ENCODE measurements at places on chromosomes 4 and X.

DNA sequence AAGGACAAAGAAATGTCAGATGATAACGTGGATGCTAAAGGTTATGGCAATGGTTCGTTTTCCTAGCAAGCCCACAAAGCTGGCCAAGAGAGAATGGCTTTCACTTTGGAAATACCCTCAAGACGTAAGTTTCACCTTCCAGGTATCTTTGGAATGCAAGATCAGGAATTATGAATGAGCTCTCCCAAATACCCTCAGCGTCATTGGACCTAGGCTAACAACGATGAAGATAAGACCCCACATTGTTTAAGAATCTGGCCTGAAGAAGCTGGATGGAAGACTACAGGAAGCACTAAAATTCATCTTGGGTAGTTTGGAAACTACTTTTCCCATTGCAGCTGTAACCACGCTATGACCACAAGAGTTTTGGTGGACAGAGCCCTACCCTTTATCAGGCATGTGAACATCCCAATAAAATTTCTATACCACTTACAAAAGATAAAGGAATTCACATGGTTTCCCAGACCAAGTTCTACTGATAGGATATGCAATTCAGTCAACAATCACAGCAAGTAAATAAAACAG, 111.9 kb downstream of the KDR start:
- no peak for DNase-seq

- no peak for DNase-seq
Observed at GRCh38 chrX:118495958-118496762, 545 bp downstream of the DOCK11 start.

GRCh38 chr4:140019619-140020347, 134.2 kb downstream of the MAML3 start:
- no peak for DNase-seq

DNA sequence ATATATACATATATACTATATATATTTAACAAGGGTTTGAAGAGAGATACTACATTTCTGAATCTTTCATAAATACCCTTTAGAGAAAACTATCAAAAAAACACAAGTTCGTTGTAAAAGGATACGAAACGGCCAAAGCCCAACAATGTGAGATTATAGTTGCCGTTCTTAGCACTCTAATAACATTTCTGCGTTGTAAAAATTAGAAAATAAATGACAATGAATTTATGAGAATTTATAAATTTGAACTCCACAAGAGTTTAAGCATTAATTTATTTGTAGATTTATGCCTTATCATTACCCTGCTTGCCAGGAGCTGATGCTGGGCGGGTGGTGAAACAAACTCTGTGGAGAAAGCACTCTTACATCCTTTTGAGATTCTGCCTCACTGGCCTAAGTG, 1.1 kb downstream of the WDR17 start:
- no peak for DNase-seq

DNA sequence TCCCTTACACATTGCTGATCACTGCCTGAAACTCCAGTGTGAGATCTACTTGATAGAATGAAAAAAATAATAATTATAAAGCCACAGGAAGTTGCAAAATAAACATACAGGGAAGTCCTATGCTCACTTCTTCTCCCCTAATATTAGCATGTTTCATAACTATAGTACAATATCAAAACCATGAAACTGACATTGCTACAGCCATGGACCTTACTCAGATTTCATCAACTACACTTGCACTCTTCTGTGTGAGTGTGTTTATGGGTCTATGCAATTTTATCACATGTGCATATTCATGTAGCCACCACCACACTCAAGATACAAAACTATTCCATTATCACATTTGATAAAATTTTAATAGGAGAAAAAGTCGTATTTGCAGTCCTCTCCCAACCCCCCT, 57.3 kb downstream of the SPINK2 start:
- DNase-seq = no peak

- no peak for DNase-seq
Observed at GRCh38 chr4:143270256-143270838, 66.3 kb upstream of the GAB1 start.

GRCh38 chrX:50430917-50431575, 39.6 kb downstream of the DGKK start:
- peak; percentile 1 for DNase-seq

GRCh38 chr4:68348577-68348976, 1.3 kb downstream of the YTHDC1 start:
- DNase-seq = no peak

GRCh38 chr4:98151145-98151924, 8.1 kb upstream of the STPG2 start:
- DNase-seq = no peak

DNA sequence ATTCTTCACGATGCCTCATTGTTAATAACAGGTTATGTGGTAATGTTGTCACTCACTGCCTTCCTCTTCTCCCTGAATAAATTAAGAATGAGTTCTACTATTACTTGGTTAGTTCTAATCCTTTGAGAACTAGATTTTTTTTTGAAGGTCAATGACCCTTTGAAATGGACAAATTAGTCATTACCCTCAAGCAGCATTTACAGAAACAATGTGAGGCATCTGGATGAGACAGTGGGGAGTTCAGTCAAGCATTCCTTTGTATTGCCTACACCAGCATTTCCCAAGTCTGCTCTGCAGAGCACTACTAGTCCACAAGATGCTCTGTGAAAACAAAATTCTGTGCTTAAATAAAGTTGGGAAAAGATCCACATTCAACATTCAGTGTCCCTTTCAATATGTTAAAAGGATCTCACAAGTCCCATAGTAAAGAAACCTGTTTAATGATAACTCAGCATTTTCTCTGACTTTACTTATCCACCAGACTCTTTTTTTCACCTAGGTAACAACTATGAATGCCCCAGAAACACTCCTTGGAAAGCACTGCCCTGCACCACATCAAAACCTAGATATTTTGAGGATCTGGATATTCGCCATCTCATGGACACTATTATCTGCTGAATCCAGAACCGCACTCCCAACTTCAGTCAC, 60.6 kb downstream of the CHRDL1 start:
- no peak for DNase-seq

GRCh38 chrX:151695583-151696340, 504 bp downstream of the PRRG3 start:
- DNase-seq = no peak

DNA sequence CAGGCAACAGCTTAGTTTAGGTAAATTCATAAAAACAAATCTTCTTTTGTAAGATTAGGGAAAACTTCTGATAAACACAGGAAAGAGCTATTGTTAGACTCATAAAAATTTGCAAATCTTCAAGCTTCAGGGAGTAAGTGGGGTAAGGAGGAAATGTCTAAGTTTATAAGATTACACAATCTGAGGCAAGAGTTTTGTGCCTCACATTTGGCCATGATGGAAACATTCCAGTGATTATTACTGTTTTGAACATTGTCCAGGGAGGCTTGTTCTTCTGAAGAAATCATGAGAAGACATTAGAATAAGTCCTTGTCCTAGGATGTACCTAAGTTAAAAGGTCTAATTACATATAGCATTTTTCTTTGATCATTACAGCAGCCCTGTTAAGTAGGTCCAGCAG, 72.8 kb downstream of the MAOB start:
- DNase-seq = no peak

DNA sequence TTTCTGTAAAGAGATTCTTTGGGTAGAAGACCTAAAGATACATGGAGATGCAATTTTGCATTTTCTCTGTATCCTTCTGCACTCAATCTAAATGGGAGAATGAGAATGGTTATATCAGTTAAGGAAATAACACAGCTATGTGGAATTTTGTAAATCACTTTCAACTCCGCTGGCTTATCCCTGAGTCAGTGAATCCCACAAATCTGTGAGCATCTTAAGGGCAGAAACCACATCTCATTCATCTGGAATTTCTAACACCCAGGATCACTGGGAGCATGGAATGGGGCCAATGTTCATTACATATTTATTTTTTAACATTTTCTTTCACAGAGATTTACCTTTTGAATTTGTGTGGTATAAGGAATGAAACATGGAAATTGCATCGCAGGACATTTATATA, 167.8 kb downstream of the CFAP47 start:
- DNase-seq = no peak

DNA sequence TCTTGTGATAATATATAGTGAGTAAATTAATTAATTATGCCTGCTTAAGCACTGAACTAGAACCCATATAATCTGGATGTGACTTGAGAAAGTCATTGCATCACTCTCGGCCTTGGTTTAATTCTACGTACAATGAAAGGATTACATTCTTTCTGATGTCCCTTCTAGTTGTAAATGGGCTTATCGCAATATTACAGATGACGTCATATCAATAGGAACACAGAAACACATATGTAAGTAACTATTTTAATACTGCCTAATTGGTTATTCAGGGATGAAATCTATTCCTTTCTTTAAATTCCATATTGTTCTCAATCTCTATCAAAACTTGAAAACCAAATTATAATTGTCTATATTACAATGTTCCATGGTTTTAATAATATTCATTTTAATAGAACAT, 504.6 kb downstream of the PRR32 start:
- no peak for DNase-seq
